Activated CD8-positive, alpha-beta T cell treated with anti-CD3 and anti-CD28 coated beads for 36 hours (primary cell): ENCODE measurements at places on chromosomes 1 and 21.

DNA sequence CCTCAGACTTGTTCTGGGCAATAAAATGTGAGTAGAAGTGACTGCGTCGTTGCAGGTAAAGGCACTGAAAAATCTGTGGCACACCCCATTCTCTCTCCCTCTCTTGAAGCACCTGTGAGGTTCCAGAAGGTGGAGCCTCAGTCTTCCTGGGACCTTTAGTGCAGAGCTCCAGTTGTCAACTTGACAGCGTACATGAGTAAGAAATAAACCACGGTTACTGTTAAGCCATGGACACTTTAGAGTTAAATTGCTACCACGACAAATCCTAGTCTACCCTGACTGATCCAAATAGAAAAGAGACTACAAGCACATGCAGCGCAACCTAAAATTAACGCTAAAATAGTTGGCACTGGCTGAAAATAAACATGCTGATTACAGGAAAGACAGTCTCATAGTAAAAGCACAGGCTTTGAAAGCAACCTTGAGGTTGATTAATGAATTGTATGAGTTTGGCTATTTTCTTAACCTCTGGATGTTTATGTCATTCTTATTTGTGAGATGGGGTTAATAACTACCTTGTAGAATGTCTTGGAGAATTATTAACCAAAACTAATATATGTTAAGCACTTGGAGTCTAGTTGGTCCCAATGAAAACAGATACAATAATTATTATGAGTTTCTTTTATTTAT lies 93.0 kb upstream of the PLPPR4 start:
- no peak overlapping the region for H3K27ac ChIP-seq
- H3K4me1 ChIP-seq = no peaks in the 10 kb centered on the region
- H3K36me3 ChIP-seq = no peaks in the 10 kb centered on the region
- H3K27me3 ChIP-seq = peaks cover 8% of the 10 kb centered on the region
- H3K4me3 ChIP-seq = no peak overlapping the region

DNA sequence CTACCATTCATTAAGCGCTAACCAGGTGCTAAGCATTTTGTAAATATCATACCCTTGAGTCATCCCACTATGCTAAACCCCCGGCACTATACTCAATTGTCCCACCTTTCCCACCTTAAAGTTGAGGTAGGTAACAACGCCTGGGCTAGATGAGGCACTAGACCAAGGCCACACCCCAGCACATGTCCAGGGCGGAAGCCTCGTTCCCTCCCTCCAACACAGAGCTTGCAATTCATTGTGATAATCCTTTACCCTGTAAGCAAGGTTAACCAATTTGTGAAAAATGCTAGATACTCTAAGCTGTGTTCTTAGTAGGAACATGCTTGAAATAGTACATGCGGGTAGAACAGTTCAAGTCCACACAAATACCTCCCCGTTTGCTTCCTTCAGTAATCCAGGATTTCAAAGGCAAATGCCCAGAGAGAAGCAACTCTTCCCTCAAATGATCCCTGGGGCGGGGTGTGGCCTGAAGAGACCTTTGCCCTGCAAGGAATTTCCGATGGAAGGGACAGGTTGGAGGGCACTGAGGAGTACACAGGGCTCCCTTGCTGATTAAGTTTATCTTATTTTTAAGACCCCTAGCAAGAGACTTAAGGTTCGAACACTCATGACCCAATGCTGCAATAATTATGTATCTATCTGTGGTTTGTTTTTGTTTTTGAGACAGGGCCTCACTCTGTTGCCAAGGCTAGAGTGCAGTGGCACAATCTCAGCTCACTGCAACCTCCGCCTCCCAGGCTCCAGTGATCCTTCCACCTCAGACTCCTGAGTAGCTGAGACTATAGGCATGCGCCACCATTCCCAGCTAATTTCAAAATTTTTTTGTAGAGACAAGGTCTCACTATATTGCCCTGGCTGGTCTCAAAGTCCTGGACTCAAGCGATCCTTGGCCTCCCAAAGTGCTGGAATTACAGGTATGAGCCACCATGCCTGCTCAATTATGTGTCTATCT lies 2.6 kb downstream of the RSPH1 start:
- no peak overlapping the region for H3K4me3 ChIP-seq
- H3K4me1 ChIP-seq = peaks cover 12% of the 10 kb centered on the region
- H3K27me3 ChIP-seq = no peaks in the 10 kb centered on the region
- no peak for DNase-seq
- H3K27ac ChIP-seq = no peak overlapping the region

DNA sequence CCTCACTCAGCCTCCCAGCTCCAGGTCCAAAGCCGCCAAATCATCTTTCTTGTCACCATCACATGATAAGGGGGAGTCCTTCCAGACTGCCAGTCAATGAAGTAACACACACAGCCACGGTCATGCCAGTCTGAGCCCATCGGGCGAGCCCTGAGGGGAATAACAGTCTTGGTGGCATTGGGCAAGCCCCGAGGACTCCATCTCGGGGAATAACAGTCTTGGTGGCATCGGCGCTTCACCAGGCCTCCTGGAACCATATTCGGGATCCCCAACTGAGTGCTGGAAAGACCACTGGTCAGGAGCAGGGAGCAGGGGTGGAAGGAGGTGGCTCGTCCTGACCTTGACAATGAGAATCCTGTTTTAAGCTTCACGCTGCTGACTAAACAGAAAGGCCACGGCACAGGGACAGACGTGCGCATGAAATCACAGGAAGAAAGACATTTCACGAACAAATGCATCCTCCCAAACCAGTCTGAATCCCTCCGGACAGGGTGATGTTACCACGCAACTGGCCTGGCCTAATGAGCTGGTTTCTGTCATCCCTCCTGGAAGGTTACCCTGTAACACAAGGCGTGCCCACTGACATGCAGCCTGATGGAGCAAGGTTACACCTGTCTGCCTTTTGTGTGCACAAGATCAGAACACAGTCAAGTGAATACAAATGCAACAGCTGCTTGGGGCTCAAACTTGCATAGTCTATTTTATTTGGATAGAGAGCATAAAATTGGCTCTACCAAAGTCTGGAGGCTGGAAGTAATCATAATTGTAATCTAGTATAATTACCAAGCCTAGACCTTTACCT lies 517.4 kb downstream of the KIF26B start:
- no peak for DNase-seq
- H3K4me3 ChIP-seq = no peak overlapping the region
- no peaks in the 10 kb centered on the region for H3K27me3 ChIP-seq
- no peak overlapping the region for H3K27ac ChIP-seq
- no peaks in the 10 kb centered on the region for H3K36me3 ChIP-seq

GRCh38 chr1:172863031-172863430 lies 187.7 kb downstream of the TNFSF18 start:
- H3K36me3 ChIP-seq = no peaks in the 10 kb centered on the region
- peaks cover 6% of the 10 kb centered on the region for H3K4me1 ChIP-seq
- DNase-seq = no peak

GRCh38 chr1:16068356-16069270 lies 4.8 kb downstream of the FAM131C start:
- H3K4me3 ChIP-seq = no peak overlapping the region
- DNase-seq = no peak
- H3K27ac ChIP-seq = no peak overlapping the region
- peaks cover 15% of the 10 kb centered on the region for H3K27me3 ChIP-seq

DNA sequence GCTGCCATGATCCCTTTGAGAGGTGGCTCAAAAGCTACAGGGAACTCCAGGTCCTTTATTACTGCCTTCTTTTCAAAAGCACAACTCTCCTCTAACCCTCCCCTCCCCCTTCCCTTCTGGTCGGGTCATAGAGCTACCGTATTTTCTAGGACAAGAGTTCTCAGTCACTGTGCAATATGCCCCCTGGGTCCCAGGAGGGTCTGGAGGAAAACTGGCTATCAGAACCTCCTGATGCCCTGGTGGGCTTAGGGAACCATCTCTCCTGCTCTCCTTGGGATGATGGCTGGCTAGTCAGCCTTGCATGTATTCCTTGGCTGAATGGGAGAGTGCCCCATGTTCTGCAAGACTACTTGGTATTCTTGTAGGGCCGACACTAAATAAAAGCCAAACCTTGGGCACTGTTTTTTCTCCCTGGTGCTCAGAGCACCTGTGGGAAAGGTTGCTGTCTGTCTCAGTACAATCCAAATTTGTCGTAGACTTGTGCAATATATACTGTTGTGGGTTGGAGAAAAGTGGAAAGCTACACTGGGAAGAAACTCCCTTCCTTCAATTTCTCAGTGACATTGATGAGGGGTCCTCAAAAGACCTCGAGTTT lies 3.1 kb downstream of the BTG2 start:
- peaks cover 54% of the 10 kb centered on the region for H3K4me1 ChIP-seq
- no peak for DNase-seq
- peak overlapping the region; percentile 96 for H3K27ac ChIP-seq
- H3K4me3 ChIP-seq = peak overlapping the region; percentile 99
- H3K36me3 ChIP-seq = peaks cover 57% of the 10 kb centered on the region
- no peaks in the 10 kb centered on the region for H3K27me3 ChIP-seq

DNA sequence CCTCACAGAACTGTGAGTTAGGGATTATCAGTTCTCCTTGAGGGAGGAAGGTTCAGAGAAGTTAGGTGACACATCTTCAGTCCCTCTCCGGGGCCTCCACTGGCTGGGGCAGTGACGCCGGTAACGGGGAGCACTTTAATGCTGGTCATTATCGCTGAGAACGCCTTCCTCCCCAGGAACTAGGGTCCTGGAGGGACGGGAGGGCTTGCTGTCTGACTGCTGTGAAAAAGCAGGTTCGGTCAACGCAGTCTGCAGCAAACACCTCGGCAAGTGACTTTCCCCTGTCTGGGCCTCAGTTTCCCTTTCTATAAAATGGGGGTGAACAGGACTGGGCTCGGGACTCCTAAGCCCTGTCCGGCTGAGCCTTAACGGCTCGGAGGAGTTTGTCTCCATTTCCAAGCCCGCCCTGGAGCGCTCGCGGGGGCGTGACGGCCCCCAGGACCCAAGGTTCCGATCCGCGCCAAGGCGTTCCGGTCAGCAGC lies 341 bp upstream of the TMEM61 start:
- H3K27ac ChIP-seq = no peak overlapping the region
- peaks cover 2% of the 10 kb centered on the region for H3K4me1 ChIP-seq
- no peaks in the 10 kb centered on the region for H3K36me3 ChIP-seq
- H3K4me3 ChIP-seq = no peak overlapping the region
- H3K27me3 ChIP-seq = peaks cover 27% of the 10 kb centered on the region
- DNase-seq = no peak

GRCh38 chr1:51899022-51899421 lies 20.5 kb upstream of the NRDC start:
- DNase-seq = no peak
- no peaks in the 10 kb centered on the region for H3K36me3 ChIP-seq
- no peak overlapping the region for H3K27ac ChIP-seq
- H3K4me1 ChIP-seq = peaks cover 2% of the 10 kb centered on the region

DNA sequence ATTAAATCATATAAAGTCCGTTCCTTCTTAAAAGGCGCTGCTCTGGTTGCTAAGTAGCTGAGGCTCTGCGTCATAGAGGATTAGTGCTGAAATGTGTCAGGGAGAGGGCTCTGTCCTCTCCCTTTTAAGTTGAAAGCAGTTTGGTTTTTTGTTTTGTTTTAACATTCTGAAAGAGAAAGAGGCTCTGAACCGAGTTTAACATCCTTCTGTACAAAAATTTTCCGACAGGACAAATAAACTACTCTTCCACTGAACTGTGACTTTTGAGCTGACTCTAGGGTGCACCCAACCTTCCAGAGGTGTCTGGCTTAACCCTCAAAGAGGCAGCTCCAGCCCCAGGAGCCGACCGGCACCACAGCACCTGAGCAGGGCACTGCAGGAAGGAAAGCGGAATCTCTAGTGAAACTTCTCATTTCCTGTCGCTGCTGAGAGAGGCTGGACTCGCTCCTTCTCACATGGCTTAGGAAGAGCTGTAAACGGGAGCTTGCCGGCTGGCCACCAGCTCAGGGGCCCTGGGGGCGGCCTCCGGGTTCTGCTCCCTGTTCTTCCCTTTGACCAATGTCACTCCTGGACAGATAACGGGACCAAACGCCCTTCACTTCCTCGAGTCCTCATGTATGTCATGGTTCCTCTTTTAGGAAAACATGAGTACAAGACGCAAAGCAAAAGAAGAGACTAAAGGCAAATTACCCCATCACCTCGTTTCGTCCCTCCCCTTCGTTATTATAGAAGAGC lies 1.2 kb downstream of the VAV3 start:
- peaks cover 5% of the 10 kb centered on the region for H3K36me3 ChIP-seq
- peak; percentile 70 for DNase-seq

GRCh38 chr1:240426051-240426450 lies 185.9 kb downstream of the GREM2 start:
- H3K4me1 ChIP-seq = no peaks in the 10 kb centered on the region
- H3K27me3 ChIP-seq = no peaks in the 10 kb centered on the region
- no peaks in the 10 kb centered on the region for H3K36me3 ChIP-seq
- H3K4me3 ChIP-seq = no peak overlapping the region
- no peak overlapping the region for H3K27ac ChIP-seq

DNA sequence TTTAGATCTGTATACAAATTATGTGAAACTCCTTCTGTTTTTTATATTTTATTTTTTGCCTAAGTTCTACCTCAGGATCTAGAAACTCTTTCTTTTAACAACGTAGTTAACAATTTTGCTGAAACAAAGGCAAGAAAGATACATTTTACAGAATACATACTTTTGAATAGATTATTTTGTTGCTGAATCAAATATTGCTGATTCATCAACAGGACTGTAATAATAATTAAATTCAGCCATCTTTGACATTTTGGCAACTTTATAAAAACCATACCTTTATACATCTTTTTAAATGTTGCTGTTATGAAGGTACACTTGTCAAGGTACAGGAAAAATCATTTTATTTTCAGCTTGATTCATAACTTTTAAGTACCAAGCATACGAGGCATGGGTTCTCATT lies 10.7 kb upstream of the COA6 start:
- H3K27ac ChIP-seq = no peak overlapping the region
- H3K4me1 ChIP-seq = peaks cover 6% of the 10 kb centered on the region
- no peak overlapping the region for H3K4me3 ChIP-seq

GRCh38 chr1:87176514-87176913 lies 152.2 kb upstream of the LMO4 start:
- no peak overlapping the region for H3K4me3 ChIP-seq
- no peaks in the 10 kb centered on the region for H3K36me3 ChIP-seq
- no peak for DNase-seq
- no peaks in the 10 kb centered on the region for H3K4me1 ChIP-seq
- no peak overlapping the region for H3K27ac ChIP-seq

- no peak for DNase-seq
- no peak overlapping the region for H3K27ac ChIP-seq
- no peaks in the 10 kb centered on the region for H3K36me3 ChIP-seq
- no peaks in the 10 kb centered on the region for H3K4me1 ChIP-seq
- no peaks in the 10 kb centered on the region for H3K27me3 ChIP-seq
- H3K4me3 ChIP-seq = no peak overlapping the region
These were observed 407.4 kb downstream of the NTNG1 start for GRCh38 chr1:107548276-107548675.
